ENCODE measurements at places on chromosomes 12 and 14.

GRCh38 chr14:92591346-92591745, 77.8 kb downstream of the RIN3 start:
- DNase-seq = no peak

DNA sequence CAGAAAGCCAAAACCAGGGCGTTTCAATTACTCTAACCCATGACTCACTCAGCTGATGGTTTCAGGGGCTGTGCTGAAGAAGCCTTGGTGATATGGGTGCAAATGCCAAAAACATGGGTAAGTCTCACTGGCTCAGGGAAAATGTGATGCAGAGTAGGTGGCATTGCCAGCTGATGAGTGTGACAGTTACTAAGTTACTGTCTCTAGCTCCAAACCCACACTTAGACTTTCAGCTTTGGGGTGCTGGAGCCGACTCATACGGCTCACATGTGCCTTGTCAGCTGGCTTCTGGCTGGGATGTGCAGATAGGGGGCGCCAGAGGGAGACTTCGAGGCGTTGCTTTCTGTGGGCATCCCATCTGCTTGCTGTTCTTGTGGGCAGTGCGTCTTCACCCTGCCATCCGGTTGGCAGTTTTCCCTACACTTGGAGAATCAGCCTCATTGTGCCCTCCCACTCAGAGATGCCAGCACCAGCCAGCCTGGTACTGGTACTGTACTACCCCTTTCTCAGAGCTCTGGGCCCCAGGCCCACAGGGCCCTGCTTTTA, 11.1 kb upstream of the KRT7 start:
- peak; percentile 67 for DNase-seq

DNA sequence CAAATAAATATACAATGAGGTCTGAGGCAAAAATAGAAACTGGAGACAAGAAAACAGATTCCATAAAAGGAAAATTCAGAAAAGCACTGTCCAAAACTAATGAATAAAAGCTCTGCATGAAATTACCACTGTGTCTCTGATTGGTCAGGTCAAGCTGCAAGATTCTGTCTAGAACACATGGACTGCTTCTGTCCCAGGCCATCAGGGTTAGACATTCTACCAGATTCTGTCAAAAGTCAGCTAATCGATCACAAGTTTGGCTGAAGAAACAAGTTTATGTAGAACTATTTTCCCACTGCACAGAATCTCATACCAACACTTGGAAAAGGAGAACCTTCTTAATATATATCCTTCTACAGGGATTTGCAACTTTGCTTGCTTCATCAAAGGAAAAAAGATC, 223.0 kb downstream of the ITPR2 start:
- no peak for DNase-seq

DNA sequence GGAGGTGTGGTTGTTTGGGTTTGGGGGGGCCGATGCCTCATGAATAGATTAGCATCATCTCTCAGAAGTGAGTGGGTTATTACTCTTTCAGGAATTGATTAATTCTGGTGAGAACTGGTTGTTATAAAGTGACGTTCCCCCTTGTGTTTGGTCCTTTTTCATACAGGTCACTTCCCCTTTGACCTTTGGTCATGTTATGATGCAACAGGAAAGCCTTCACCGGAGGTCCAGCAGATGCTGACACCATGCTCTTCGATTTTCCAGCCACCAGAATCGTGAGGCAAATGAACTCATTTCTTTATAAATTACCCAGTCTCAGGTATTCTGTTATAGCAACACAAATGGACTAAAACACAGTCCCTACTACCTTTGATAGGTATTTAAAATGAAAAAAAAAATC, 439.4 kb downstream of the NELL2 start:
- no peak for DNase-seq

DNA sequence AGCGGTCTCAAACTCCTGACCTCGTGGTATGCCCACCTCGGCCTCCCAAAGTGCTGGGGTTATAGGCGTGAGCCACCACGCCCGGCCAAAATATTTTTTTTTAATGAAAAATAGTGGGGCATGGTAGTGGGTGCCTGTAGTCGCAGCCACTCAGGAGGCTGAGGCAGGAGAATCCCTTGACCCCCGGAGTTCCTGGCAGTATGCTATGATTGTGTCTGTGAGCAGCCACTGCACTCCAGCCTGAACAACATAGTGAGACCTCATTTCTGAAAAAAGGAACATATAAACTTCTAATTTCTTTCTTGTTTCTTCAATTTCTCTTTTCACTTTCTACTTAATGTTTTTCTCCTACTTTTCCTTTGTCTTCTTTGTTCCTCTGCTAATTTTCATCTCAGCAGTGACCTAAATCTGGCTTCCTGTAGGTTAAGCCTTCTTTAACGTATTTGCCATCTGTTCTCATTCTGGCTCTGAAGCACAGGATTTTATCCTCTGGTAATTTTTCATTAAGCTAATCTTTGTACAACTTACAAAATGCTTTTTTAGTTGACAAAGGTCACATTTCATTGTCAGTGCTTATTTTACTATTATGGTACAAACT, 4.5 kb upstream of the RPGRIP1 start:
- no peak for DNase-seq

DNA sequence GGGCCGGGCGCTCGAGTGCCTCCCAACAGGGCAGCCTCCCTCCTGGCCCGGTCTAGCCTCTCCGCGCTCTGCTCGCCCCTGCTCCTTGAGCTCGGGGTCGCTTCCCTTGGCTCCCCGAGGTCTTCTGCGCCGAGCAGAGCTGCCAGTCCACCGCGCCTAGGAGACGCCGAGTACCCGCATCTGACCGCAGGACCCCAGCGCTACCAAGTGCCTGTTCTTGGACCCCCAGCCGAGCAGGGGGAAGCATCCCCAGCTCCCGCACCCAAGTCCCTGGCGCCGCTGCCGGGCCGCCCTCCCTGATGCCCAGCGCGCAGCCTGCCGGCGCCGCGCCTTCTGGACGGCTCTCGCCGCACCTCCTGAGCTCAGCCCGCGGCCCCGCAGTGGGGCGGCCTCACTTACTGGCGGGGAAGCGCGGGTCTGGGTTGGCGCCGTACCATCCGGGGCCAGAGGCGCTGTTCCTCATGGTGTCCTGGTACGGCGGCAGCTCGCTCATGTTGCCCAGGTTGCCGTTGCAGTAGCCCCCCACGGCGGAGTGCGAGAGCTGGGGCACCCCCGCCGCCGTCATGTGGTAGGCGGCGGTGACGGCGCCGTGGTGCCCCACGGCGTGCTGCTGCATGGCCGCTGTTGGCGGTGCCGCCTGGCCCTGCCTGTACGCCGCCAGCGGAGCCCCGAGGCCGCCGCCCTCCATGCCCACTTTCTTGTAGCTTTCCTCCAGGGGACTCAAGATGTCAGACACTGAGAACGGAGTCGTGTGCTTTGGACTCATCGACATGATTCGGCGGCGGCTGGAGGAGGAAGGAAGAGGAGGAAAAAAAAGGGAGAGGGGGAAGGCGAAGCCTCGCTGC, 1.2 kb downstream of the NKX2-1 start:
- no peak for DNase-seq

GRCh38 chr12:62654326-62655241, 188.0 kb downstream of the MON2 start:
- DNase-seq = no peak

DNA sequence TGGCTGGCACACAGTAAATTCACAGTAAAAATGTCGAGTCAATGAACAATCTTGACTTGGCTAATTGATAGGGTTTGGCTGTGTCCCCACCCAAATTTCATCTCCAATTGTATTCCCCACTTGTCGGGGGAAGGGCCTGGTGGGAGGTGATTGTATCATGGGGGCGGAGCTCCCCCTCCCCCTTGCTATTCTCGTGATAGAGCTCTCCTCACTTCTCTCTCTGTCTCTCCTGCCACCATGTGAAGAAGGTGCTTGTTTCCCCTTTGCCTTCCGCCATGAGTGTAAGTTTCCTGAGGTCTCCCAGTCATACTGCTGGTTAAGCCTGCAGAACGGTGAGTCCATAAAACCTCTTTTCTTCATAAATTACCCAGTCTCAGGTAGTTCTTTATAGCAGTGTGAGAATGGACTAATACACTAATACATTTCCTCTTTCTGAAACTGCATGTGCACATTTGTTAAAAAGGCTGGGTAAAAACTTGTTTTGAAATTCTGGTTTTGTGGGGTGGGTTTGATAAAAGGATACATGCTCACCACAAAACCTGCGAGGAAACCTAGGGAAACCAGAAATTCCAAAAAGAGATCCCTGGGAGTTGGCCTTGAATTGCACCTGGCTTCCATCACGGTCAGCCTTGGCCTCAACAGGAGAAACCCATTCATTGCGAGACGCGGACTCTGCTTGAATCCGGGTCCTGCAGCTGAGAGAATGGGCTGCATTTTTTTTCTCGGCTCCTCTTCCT, 16.2 kb upstream of the MYL2 start:
- DNase-seq = no peak

- no peak for DNase-seq
Observed at GRCh38 chr12:125742413-125742812, 677.2 kb downstream of the AACS start.

GRCh38 chr14:51636109-51636508, 15.6 kb upstream of the FRMD6 start:
- no peak for DNase-seq

GRCh38 chr14:34688470-34689206, 25.8 kb downstream of the CFL2 start:
- DNase-seq = no peak

DNA sequence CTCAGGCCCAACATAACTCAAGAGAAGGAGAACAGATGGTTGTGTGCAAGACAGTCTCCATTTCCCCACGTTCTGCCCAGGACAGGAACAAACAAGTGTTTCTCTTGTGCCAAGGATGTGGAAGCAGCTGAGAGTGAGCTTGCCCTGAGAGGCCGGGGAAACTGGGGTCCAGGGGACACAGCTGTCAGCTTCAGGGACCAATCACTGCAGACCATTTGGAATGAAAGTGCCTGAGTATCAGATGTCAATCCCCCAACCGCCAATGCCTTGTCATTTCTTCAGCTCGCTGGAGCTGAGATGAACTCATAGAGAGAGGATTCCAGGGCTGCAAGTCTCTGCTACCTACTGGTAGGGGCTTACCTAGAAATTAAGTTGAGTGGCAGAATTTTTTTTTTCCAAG, 71.9 kb upstream of the METAP2 start:
- no peak for DNase-seq

GRCh38 chr12:51270067-51270950, at the start of gene SMAGP:
Gene SMAGP, minus strand, starts transcription at chr12:51270415. Its CDS starts 1,137 bp downstream, at chr12:51269278.
- no peak for DNase-seq

GRCh38 chr14:75042035-75042434, 9.2 kb downstream of the MLH3 start:
- no peak for DNase-seq

DNA sequence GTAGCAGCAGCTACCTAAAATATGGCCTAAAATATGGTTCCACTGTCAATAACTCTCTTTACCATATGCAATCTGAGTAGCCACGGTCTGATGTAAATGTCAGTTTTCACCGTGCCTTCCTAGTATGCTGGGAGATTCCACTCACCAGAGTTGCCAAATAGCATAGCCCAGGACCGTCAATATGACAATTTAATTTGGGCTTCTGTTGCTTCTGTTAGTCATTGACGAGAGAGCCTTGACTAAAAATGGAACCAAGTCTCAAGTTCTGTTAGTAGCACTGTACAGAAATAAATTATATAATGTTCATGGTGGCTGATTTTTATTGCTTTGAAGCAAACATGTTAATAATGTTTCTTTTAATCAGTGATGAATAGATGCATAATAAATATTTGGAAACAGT, 348.4 kb downstream of the BCAT1 start:
- DNase-seq = no peak

DNA sequence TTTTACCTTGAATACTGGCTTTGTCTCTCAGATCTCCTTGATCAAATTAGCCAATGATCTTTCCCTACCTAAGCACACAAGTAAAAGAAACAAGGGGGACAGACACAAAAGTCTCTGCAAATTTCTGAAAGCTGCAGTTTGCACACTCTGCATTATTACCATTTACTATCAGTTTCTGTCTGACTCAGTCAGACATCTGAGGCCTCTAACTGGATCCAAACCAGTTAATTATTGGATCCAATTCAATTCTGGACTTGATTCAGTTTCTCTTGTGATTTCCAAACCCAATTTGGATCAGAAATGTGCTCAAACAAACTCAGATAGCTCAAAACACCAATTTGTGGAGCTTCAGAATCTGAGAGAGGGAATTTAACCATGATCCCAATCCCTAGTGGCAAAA, 16.6 kb downstream of the SSTR1 start:
- DNase-seq = no peak

DNA sequence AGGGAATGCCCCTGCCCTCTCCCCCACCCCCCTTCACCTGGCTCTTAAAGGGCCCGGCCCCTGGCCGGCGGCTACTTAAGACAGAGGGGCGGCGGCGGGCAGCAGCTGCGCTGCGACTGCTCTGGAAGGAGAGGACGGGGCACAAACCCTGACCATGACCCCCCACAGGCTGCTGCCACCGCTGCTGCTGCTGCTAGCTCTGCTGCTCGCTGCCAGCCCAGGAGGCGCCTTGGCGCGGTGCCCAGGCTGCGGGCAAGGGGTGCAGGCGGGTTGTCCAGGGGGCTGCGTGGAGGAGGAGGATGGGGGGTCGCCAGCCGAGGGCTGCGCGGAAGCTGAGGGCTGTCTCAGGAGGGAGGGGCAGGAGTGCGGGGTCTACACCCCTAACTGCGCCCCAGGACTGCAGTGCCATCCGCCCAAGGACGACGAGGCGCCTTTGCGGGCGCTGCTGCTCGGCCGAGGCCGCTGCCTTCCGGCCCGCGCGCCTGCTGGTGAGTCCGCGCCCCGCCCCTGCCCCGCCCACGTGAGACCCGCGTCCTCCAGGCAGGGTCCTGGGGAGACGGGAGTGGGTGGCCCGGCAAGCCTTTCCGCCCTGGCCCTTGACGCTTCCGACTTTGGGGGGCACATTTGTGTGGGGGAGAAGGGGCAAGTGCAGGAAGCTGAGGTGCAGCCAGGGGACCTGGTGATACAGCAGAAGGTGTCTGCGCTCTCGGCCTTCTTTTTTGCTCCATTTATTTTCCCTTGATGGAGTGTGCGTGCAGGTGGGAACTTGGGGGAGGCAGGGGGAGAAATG, at the start of gene IGFBP6:
Gene IGFBP6 (plus strand): TSS at position 104 of the 790 bp plus-strand sequence. CDS start 51 bp downstream, at position 155.
- DNase-seq = no peak

- DNase-seq = no peak
Observed at GRCh38 chr12:87427770-87428169, 601.4 kb downstream of the C12orf50 start.

DNA sequence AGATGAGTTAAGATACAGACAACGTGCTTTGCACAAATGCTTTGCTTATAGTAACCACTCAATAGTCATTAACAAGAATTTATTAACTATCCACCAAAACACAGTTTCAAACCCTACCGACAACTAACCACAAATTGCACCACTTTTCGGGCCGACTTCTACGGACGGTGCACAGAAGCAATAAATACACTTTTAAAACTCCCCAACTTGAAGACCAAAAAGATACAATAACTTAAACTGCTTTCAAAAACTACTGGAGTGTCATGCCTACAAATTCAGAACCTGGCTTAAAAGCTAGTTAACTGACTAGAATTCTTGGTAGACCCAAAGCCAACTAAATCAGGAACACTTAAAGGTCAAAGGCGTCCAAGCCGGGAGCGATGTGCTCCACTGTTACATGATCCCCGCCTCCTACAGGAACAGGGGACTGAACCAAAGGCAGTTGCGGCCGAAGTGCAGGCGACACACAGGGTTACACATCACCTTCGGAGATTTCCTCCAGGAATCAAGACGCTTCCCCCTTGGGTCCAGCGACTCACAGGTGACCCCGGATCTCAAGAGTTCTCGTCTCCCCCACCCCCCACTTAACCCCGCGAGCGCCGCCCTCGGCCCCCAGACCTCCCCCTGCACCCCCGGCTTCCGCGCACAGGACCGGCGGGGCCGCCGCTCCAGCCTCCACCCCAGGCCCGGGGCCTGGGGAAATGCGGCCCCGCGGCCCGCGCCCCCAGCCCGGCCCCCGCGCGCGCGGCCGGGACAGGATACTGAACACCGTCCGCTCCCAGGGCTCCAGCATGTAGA, 507 bp downstream of the SPTSSA start:
- peak; percentile 13 for DNase-seq
